Kasumi-1 (cell line): ENCODE measurements at places on chromosomes 2 and 18.
A peak's percentile ranks its signal among the peaks of the same experiment; 100 is the strongest.

DNA sequence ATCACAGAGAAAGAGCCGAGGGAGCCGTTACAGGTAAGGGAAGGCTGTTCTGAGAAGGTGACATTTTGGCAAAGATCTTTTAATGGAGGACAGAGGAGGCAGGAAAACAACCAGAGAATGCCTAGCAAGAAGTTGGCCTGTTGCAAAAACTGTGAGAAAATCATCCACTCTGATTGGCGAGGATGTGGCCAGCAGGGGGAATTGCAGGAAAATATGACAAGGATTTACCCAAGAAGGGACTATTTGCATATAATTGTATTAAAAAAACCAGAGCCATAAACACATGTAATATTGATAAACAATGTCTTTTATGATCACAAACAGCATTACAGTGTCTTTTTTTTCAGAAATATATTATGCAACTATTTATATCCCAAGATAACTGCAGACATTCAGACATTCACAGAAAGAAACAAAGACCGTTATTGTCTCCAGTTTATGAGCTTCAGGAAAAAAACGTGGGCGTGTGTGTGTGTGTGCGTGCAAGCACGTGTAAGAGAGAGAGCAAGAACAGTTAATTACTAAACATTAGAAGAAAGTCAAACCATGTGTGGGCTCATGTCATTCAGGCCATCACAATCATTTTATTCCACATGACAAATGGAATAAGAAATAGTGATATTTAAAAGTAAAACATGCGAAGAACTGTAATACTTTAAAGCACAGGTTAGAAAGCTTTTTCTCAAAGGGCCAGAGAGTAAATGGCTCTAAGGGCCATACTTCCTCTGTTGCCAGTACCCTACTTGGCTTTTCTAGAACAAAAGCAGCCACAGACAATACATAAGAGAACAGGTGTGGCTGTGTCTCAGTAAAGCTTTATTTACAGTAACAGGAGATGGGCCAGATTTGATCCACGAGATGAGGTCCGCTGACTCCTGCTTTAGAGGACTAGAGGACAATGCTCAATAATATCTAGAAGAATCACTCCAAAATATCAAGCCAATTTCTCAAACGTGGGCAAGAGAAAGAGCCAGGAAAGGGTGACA is 324.1 kb downstream of the DLGAP1 start:
- DNase-seq = no peak

DNA sequence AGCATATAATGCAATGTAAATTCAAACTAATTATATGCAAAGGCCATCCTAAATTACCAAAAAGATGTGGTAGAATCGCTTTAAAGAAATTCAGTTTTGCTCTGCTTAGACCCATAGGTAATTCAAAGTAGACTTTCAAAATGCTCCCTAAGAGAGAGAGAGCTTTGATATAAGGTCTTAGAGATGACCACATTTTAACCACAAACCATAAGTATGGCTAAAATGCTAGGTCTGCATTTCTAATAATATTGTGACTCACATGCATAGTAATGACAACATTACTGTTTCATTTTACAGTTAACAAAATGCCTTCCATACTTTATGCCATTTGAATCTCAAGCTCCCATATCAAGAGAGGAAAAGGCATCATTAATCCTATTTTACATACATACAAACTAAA is 144.5 kb downstream of the RAD51AP2 start:
- no peak for DNase-seq

- peak; percentile 68 for DNase-seq
Observed at GRCh38 chr2:119826370-119826961, 66.7 kb downstream of the PTPN4 start.

- peak; percentile 67 for DNase-seq
Observed at GRCh38 chr2:102520009-102520408, 47.0 kb downstream of the SLC9A4 start.

GRCh38 chr2:80519121-80519643 is 214.6 kb upstream of the LRRTM1 start:
- no peak for DNase-seq

DNA sequence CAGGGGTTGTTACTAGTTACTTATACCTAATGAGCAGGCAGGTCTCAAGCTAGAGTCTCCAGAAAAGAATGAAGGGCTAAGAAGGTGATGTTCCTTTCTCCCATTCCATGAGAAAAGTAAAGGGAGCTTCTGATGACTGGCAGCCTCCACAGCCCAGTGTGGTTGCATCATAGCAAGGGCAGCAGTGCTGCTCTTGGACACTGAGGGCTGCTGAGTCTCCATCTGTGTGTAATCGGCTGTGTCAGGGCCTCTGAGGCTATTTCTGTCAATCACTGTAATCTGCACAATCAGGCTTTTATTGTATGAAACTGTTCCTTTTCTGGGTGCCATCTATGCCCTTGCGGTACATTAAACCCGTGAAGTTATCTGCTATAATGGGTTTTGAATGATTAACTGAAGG is 164.1 kb upstream of the FBXO11 start:
- no peak for DNase-seq

GRCh38 chr2:215637651-215638050 is 201.8 kb upstream of the FN1 start:
- DNase-seq = no peak

DNA sequence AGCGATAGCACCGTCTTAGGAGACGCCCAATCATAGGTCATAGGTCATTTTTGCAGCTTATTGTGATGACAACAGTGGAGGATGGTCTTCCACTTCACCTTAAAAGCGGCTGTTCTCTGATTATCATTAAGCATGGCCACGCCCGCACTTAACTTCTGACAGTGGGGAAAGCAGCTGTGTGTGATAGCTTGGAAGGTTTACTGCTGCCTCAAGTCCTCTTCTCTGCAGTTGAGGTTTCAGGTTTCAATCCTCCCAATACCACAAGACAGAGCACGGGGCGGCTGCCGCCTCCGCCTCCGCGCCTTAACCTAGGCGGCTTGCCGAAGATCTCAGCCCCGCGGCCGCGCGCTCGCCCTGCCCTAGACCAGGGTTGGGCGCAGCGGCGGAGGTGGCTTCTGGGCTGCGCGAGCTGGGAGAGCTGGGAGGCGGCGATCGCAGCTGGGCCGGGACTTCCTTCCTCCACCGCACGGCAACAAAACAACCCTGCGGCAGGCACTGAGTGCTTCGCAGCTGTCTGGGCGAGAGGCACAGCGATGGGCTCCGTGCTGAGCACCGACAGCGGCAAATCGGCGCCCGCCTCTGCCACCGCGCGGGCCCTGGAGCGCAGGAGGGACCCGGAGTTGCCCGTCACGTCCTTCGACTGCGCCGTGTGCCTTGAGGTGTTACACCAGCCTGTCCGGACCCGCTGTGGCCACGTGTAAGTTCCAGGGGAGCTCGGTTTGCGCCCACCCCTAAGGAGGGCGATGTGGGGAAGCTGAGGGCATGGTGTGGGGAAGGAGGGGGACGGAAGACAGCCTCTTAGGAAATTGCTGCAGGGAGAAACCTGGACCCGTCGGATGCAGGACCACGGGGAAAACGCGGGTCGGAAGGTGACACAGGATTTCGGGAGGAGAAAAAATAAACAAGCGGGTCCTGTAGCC is at the start of gene RNF125:
TSS of gene RNF125 (plus strand) at position 495 of the 920 bp plus-strand sequence. CDS start at position 534, 39 bp downstream.
- peak; percentile 73 for DNase-seq

DNA sequence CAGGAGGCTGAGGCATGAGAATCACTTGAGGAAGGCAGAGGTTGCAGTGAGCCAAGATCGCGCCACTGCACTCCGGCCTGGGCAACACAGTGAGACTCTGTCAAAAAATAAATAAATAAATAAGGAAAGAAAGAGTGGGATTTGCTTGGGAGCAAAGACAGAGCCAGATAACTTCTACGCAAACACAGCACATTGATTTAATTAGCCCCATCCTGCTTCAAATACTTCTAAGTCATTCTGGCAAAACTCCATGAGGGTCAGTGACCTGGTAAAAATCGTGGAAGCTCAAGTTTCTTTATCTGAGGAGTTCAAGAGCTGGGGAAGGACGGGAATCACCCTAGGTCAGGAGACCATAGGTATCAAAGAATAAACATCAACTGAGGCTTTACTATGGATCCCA is 70.6 kb upstream of the TCF7L1 start:
- no peak for DNase-seq

DNA sequence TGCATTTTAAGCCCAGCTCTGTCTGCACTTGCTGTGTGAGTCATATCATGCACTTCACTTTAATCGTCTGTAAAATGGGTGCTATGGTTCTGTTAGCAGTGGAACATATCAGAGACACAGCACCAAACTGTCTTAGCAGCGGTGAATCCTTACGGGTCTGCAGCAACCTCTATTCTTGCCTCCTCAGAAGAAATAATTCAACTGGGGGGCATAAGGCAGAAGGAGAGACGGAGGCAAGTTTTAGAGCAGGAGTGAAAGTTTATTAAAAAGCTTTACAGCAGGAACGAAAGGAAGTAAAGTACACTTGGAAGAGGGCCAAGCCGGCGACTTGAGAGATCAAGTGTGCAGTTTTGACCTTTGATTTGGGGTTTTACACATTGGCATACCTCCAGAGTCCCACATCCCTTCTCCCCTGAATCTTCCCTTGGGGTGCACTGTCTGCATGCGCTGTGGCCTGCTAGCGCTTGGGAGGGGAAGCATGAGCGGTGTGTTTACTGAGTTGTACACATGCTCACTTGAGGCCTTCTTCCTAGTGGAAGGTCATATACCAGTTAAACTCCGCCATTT is 109.8 kb downstream of the DDX1 start:
- DNase-seq = no peak

GRCh38 chr2:98026292-98026691 is 30.5 kb upstream of the TMEM131 start:
- no peak for DNase-seq

- DNase-seq = no peak
Observed at GRCh38 chr2:163644238-163644637, 91.6 kb downstream of the FIGN start.
